CD8-positive, alpha-beta T cell (primary cell): ENCODE measurements at places on chromosomes 11 and 22.
A peak's percentile ranks its signal among the peaks of the same experiment; 100 is the strongest.

GRCh38 chr11:96257972-96258934, 84.7 kb downstream of the MAML2 start:
- peak; percentile 17 for DNase-seq

DNA sequence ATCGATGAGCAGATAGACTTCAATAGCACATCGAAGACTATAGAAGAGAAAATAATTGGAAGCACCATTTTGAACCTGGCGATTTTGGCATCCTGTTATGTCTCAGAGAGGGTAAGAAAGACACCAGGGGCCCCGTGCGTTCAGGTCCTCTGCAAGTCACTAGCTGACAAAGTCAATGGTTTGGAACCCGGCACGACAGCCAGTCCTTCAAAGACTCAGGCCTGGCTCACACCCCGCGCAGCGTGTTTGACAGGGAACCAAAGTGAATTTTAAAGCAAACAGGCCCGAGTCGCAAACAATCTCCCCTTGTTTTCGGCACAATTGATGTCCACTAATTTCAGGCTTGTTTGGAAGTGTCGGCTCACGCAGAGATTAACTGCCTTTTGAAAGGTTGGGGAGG, 716.6 kb downstream of the BRD1 start:
- no peak for DNase-seq

DNA sequence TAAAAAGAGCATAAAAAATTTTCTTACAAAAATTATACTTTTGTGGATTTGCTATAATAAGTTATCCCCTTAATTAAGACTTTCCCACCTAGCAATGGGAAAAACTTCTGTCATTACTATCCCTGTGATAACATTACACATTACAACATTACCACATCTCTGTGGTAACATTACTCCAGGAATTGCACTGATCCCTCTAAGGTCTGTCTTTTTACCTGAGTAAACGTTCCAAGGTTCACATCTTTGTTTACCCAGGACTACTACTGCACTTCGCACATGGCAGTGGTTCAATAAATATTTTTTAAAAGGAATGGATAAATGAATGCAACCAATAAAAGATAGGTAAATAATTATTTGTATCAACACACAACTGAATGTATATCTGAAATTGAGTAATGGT, 92.4 kb upstream of the NOX4 start:
- DNase-seq, result no peak

DNA sequence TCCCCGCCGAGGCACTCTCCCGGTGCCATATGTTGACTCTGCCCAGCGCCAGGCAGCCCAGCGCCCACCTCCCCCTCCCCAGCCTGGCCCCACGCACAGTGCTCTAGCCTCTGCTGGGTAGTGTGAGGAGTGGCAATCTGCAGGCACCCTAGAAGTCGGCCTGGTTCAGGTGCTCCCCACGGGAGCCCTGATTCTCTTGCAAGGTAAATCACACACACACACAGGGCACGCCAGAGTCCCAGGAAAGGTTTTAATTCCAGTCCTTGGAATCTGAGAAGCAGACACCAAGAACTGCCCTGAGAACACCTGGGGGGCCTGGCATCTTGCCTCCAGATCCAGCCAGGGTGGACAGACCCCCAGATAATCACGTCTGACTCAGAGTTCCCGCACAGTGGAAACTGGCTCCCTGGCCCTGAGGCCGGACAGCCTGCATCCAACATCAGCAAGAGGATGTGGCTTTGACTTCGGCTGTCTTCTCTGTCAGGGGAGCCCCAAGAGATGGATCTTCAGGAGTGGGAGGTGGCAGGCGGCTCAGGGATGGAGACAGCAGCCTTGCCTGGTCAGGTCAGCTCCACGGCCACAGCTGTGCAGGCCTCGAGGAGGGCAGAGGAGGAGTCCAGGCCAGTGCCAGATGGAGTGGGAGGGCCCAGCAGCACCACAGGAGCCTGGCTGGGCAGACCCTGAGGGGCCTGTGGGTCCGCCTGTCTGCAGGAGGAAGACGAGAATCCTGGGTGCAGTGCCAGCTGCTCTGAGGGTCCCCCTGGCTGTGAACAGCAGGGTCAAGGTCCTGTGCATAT, 1.1 kb upstream of the RIN1 start:
- DNase-seq, result no peak

GRCh38 chr11:114479331-114479730, 40.1 kb downstream of the REXO2 start:
- no peak for DNase-seq

- peak; percentile 18 for DNase-seq
Observed at GRCh38 chr22:29308791-29309262, 2.4 kb downstream of the GAS2L1 start.

DNA sequence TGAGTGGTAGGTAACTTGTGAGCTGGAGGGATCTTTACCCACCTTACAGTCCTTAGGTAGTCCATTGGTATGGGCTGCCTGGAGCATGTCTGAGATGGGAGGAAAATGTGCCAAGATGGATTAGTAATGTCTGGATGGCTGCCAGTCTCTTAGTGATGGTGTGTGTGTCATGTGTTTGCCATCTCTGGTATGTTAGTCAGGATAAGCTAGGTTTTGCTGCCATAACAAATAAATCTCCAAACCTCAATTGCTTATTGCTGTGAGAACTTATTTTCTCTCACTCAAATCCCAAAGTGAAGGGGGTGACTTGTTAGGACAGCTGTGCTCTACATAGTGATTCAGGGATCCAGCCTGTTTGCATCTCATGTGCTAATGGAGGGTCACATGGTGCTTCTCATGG, 40.9 kb upstream of the MYEOV start:
- DNase-seq, result no peak

- DNase-seq, result no peak
Observed at GRCh38 chr11:66002648-66003225, 434 bp downstream of the BANF1 start.

- DNase-seq, result no peak
Observed at GRCh38 chr22:31288496-31289240, 3.6 kb downstream of the PIK3IP1 start.

DNA sequence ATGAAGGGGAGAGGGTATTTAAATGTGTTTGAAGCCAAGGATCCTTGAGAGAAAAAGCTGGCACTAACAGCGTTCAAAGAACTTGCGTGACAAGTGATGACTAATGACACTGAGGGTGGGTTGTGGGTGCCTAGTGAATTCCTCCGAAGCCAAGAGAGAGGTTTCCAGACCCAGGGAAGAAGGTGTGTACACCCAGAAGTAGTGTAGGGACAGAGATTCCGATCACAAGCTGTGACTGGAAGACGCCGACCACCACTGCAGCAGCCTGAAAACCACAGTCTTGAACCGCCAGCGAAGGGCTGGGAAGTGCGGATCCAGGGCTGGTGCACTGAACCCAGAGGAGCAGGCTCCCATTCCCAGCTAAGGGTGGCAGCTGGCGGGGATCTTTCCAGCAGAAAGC, 9.5 kb downstream of the PPARA start:
- no peak for DNase-seq

- DNase-seq, result no peak
Observed at GRCh38 chr11:121890377-121890776, 225.6 kb downstream of the BLID start.

DNA sequence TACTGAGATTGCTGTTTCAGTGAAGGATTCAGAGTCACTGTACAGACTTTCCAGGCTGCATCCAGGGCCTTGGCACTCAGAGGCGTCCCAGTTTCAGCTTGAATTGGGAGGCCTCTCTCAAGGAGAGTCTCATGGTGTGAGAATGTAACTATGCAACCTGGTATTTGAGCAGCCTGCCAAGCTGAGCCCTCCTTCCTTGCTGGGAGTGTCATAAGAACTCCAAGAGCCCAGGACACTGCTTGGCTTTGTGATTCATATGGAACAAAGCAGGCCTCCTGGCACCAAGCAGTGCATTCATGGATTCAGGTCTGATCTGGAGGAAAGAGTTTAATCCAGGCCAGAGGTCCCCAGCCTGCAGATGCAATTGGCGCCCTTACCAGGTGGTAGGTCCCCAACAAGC, 171.7 kb downstream of the DBX1 start:
- DNase-seq, result no peak
